LHCN-M2 (cell line): ENCODE measurements at places on chromosomes 11 and 22. TPM values are rescaled to one million over a fixed set of nuclear protein-coding genes. Genes with fewer than 3 reads are reported as not detected.

DNA sequence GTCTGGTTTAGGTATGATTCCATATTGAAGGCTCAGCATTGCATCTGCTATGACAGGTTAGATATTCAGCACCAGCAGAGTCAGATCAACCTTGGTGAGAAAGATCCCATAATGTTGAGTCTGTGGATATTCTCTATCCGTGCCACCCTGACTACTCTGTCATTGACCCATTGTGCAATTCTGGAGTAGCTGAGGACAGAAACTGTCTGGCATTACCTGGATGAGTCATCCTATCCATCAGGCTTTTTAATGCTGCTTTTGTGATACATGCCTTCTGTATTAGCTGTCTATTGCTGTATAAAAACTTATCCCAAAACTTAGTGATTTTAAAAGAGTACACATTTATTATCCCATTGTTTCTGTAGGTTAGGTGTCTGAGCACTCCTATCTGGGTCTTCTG lies 189.1 kb upstream of the FAT3 start:
- DNase-seq = no peak

The SHISAL1 gene
- 0.29 and 1.3 TPM in 2 replicates for total RNA-seq

- no peak for DNase-seq
These were observed 3.3 kb upstream of the TYMP start for GRCh38 chr22:50532824-50533796.

The CASP12 gene
- 0.13 TPM in 1 of 2 replicates, not detected in the other for total RNA-seq

The SGSM1 gene
- not detected in 2 replicates for total RNA-seq

The GRIA4 gene
- not detected in 2 replicates for total RNA-seq

The POTEH gene
- total RNA-seq = not detected in 2 replicates

The C11orf21 gene
- not detected in 2 replicates for total RNA-seq

The LRRC56 gene
- 0.17 and 0.19 TPM in 2 replicates for total RNA-seq

The MOGAT2 gene
- total RNA-seq = not detected in 2 replicates

DNA sequence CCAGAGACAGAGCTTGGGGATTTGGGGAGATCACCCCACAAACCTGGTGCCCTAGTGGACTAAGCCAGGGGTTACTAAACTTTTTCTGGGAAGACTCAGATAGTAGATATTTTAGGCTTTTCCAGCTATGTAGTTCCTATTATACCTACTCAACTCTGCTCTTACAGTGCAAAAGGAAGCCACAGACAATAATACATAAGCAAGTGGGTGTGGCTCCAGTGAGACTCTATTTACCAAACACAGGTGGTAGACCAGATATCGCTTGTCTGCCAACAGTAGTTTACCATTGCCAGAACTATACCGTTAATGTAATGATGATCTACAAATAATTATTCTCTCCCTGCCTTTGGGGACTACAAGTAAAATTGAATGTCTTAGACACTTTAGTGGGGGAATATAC lies 6.9 kb downstream of the LDHC start:
- DNase-seq = no peak

GRCh38 chr11:100925935-100926334 lies 203.7 kb downstream of the PGR start:
- DNase-seq = peak; percentile 74

GRCh38 chr11:61442616-61443015 lies 12.7 kb downstream of the SDHAF2 start:
- DNase-seq = peak; percentile 81

- DNase-seq = no peak
These were observed 3.6 kb downstream of the PLA2G3 start for GRCh38 chr22:31136711-31137110.

The MUC2 gene
- not detected in 2 replicates for total RNA-seq

GRCh38 chr11:76313271-76313670 lies 67.7 kb downstream of the THAP12 start:
- no peak for DNase-seq

GRCh38 chr11:93025558-93026255 lies 56.3 kb downstream of the MTNR1B start:
- no peak for DNase-seq

The CCDC87 gene
- total RNA-seq = 0.34 and 0.51 TPM in 2 replicates

The LRRC32 gene
- 0.06 TPM in 2 replicates for total RNA-seq

The GATD1 gene
- total RNA-seq = 41.7 and 44.9 TPM in 2 replicates

- peak; percentile 77 for DNase-seq
These were observed 579.4 kb downstream of the JRKL start for GRCh38 chr11:96969251-96969650.

GRCh38 chr11:108614086-108614485 lies 20.5 kb upstream of the EXPH5 start:
- no peak for DNase-seq

The EHF gene
- not detected in 2 replicates for total RNA-seq

DNA sequence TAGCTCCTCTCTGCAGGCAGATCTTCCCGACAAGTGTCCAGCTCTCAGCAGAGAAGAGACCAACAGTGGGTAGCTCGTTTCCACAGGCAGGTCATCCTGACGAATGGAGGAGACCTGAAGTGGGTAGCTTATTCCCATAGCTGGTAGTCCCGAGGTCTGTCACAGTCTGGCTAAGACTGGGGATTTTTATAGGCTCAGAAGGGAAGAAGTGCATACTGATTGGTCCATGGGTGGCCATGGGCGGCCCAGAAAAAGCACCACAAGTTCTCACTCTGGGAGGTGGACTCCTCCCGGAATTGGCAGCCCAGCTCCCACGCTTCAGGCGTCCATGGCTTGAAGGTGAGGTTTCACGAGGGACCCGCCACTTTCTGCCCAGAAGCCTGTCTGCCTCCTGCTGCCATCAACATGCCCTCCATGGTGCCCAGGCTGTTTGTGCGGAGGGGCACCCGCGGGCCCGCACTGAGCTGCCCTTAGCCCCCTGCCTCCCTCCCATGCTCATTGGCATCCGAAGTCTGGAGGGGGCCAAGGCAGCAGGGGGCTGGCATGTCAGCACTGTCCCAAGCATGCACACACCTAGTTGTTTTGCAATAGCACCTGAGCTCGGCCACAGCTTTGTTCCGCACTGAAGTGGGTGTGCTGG lies 9.9 kb upstream of the MAP6 start:
- DNase-seq = no peak

The NXPE2 gene
- total RNA-seq = 0.11 and 0.13 TPM in 2 replicates

- DNase-seq = no peak
These were observed 16.7 kb downstream of the SHANK2 start for GRCh38 chr11:71235719-71236118.

The GLYATL1B gene
- total RNA-seq = not detected in 2 replicates

GRCh38 chr11:74460481-74461154 lies 6.7 kb downstream of the KCNE3 start:
- DNase-seq = no peak

DNA sequence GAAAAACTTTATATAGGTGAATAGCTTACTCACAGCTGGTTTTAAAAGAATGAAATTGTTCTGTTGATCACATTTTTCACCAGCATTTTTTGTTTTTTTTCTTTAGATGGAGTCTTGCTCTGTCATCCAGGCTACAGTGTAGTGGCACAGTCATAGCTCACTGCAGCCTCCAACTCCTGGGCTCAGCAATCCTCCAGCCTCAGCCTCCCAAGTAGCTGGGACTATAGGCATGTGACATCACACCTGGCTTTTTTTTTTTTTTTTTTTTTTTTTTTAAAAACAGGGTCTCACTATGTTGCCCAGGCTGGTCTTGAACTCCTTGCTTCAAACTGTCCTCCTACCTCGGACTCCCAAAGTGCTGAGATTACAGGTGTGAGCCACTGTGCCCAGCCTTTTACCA lies 3.6 kb downstream of the PACS1 start:
- DNase-seq = no peak

DNA sequence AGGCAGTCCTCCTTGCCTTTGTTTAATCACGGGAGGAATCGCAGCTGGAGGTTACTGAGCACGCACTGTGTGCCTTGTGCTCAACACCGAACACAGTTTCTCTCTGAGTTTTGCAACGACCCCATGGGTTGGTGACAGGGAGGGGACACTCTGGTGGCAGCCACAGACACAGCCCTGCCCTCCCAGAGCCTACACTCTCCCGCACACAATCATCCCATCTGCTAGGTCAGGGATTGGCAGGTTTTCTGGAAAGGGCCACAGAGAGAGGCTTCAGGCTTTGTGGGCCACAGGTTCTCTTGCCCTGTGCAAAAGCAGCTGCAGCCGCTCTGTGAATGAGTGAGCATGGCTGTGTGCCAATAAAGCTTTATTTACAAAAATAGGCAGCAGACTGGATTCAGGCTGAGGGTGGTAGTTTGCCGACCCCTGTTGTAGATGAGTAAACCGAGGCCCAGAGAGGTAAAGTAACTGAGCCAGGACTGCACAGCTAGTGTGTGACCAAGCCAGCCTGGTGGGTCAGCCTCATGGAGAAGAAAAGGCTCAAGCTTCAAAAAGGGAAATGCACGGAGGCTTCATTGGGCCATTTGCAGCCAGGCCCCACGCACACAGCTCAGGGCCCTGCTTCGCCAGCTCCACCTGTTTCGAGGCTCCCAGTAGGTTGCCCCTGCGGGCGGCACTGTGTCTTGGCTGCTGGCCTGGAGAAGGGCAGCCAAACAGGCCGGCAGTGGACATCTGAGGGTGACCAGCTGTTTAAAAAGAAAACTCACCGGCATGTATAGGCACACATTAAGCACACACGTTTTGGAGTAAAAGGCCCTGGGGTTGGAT lies 16.3 kb downstream of the LTO1 start:
- DNase-seq = peak; percentile 27

DNA sequence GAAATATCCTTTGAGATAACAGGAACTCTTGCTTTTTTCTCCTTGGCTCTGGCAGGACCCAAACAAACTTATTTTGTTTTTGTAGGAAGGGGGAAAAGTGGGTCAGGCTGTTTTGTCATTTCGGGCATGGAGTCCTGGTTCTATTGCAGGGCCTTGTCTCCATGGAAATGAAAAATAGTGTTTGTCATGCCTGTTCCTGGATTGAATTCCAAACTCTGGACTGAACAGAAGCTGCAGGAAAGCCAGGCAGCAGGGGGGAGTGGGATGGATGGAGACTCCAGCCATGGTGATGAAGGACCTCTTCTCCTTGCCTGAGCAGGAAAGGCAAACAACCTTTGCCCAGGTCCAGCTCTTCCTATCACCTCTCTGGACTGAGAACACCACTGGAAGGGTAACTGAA lies 87.0 kb downstream of the SCN3B start:
- DNase-seq = no peak

- DNase-seq = no peak
These were observed 664.3 kb downstream of the BRD1 start for GRCh38 chr22:49163258-49163959.

DNA sequence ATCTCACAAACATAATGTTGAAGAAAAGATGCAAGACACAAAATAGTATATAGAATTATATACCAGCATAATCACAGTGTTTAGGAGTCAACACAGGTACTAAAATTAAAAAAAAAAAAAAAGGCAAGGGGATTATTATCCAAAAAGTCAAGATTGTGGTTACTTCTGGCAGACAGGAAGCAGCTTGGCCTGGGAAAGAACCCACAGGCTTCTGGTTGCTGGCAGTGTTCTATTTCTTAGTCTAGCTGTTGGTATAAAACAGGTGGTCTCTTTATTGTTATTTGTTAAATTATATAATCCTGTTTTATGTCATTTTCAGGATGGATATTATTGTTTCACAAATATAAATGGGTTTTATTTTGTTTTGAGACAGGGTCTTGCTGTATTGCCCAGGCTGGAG lies 54.0 kb downstream of the C11orf58 start:
- peak; percentile 69 for DNase-seq

DNA sequence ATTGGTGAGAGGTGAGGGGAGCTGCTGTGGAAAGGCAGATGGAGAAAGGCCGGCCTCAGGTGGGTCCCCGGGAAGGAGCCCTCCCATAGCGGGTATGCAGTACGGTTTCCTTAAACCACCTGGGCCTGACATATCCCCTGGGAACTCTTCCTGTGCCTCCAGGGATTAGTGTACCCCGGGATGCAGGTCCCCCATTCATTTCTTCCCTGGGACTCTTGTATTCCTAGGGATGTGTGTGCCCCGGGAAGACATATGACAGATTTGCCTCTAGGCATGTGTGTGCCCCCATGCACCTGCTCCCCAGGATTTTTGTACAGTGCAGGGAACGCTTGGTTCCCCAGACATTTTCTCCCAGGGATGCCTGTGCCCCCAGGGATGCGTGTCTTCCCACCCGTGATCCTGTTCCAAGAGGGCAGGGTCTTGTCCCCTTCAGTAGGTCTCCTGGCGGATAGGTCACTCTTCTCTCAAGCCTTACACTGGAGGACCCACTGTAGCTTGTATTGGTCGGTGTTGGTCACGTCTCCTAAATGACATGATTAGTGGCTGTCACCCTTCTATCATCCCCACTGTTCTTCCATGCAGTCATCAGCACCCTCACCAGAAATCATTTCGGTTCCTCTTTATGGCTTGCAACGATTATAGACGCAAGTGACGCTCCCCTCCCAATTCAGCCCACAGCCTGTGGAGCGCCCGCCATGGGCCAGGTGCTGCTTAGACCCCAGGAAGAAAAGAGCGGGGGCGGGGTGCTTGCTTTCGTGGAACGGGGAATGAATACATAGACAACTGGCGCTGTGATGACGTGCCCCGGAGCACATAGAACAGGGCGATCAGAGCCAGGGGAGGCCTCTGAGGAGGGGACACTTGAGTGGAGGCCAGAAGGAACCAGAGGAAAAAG lies 1.3 kb downstream of the PARVB start:
- no peak for DNase-seq

DNA sequence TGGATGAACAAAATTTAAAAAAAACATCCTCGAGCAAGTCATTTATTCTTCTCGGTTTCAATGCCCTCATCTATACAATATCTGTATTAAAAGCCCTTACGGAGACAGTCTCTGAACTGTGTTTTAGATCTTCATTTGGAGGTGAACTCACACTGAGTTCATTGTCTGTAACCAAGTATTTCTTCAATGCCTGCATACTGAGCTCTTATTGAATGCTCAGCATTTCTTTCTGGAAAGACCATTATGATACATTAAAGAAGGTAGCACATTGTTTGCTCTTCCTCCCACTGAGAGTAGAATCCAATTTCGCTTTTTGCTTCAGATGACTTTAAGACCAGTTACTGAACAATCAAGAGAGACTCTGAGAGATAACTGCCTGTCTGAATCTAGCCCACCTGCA lies 1.7 kb upstream of the ANO3 start:
- DNase-seq = no peak
